Epithelial cell of proximal tubule (primary cell): ENCODE measurements at places on chromosomes 7 and 10. TPM values are rescaled to one million over a fixed set of nuclear protein-coding genes. Genes with fewer than 3 reads are reported as not detected.

LOXL4 gene
- 5.4 and 6.1 TPM in 2 replicates for total RNA-seq

CHN2 gene
- total RNA-seq = 0.35 and 5.1 TPM in 2 replicates

AKR1D1 gene
- not detected in 2 replicates for total RNA-seq

DNA sequence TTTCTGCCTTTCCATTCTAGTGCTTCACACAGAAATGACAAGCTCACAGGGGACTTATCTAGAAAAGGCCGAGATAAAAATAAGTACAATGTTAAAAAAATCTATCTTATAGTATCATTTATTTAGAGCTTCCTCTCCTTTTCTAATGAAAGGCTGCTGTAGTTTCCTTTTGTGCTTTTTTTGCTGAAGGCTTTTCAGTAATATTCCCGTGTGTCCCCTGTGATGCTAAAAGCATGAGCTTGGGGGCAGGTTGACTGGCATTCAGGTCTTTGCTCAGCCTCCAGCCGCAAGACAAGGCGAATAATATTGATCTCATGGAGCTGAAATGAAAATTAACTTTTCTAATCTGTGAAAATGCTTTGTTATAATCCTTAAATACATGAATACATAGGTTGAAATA lies 143.0 kb downstream of the ST7 start:
- DNase-seq = no peak

DNA sequence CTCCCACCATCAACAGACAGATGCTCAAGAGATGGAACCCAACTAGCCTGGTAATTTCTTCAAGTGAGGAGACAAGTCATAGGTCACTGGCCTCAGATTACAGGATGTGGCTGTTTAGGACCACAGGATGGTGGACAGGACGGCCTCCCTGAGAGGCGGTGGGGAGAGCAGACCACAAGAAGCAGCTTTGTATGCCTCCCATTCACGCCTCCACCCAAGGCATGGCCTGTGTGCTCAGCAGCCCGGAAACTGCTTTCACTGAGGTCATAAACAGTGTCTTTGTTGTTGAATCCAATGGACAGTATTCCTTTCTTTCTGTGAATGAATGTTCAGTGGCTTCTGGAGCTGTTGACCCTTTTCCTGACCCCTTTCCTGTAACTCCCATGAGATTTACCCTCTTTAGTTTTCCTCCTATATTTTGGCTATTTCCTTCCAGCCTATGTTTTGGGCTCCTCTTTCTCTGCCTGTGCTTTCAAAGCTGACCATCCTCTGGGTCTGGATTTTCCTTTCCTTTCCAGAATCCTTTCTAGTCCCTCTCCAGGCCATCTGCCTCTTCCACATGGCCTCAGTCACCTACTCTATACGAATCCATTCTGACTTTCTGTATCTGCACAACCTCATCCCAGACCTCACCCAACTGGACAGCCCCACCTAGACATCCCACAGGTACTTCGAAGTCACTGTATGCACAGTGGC lies 32.4 kb upstream of the INPP5F start:
- no peak for DNase-seq

DNA sequence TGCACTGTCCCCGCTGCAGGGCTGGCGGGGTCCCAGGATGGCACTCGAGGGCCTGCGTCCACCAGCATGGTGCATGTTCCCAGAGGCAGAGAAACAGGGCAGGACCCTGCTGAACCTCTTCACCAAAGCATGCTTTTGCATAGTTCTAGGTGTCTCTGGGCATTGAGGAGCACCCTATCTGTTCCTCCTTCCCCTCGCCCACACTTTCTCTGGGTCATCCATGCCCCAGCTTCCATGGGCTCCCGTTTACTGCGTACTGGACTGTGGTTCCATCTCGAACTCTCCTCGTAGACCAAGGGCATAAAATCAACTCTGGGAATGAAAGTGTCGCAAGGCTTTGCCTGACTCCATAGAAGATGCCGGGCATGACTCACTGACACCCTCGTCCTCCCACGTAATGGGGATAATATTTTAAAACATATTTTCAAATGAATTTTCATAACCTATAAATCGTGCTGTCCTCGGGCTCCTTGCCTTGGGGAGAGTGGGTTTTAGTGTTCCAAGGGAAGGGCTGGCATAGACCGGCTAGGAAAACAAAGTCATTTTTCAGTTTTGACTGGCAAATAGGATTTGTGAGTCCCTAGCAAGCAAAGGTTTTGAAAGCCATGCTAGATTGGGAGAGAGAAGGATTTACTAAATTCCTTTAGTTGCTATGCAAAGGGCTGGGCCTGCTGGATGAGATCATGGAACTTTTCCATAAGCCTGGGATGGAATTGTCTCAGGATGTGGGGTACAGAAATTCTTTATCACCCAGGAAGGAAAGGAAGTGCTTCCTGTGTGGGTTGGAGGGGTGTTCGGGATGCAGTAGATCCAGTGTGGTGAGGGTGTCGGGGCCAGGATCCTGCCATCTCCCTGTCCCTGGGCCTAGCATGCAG lies 498.7 kb upstream of the MKI67 start:
- DNase-seq = no peak

- no peak for DNase-seq
These were observed 216.1 kb upstream of the ZMIZ1 start for GRCh38 chr10:78852466-78853240.
